Osteocyte (in vitro differentiated cells): ENCODE measurements at places on chromosomes 7 and 10. TPM values are rescaled to one million over a fixed set of nuclear protein-coding genes. Genes with fewer than 3 reads are reported as not detected.

Gene LRRC61
- total RNA-seq = not detected in 2 replicates

- no peak overlapping the region for H3K4me3 ChIP-seq
- no peak overlapping the region for H3K27ac ChIP-seq
- no peak for DNase-seq
Observed at GRCh38 chr7:21884496-21884895, 61.2 kb downstream of the CDCA7L start.

- peaks cover 25% of the 10 kb centered on the region for H3K36me3 ChIP-seq
- H3K4me1 ChIP-seq = peaks cover 55% of the 10 kb centered on the region
- no peak for DNase-seq
- no peaks in the 10 kb centered on the region for H3K27me3 ChIP-seq
- H3K4me3 ChIP-seq = peak overlapping the region; percentile 36
Observed at GRCh38 chr10:29636178-29636577, 1.4 kb upstream of the SVIL start.

- no peak for DNase-seq
- no peak overlapping the region for H3K4me3 ChIP-seq
- no peaks in the 10 kb centered on the region for H3K4me1 ChIP-seq
- no peaks in the 10 kb centered on the region for H3K27me3 ChIP-seq
Observed at GRCh38 chr7:98640375-98640774, 23.3 kb downstream of the NPTX2 start.

Gene PLOD3
- total RNA-seq = 110 and 130 TPM in 2 replicates

- H3K4me1 ChIP-seq = peaks cover 8% of the 10 kb centered on the region
- H3K27ac ChIP-seq = no peak overlapping the region
- no peak overlapping the region for H3K4me3 ChIP-seq
- DNase-seq = no peak
Observed at GRCh38 chr7:5448378-5449037, 24.9 kb upstream of the TNRC18 start.

Gene POLR2J2
- total RNA-seq = 6.5 and 6.7 TPM in 2 replicates

GRCh38 chr7:12508554-12508953 is 62.0 kb upstream of the SCIN start:
- no peak overlapping the region for H3K27ac ChIP-seq
- H3K4me1 ChIP-seq = no peaks in the 10 kb centered on the region
- H3K27me3 ChIP-seq = peaks cover 14% of the 10 kb centered on the region
- H3K4me3 ChIP-seq = no peak overlapping the region
- DNase-seq = no peak

GRCh38 chr10:62583876-62584615 is 209.9 kb downstream of the ZNF365 start:
- H3K27ac ChIP-seq = peak overlapping the region; percentile 93
- peak overlapping the region; percentile 24 for H3K4me3 ChIP-seq
- no peaks in the 10 kb centered on the region for H3K27me3 ChIP-seq
- peaks cover 2% of the 10 kb centered on the region for H3K36me3 ChIP-seq
- H3K4me1 ChIP-seq = peaks cover 47% of the 10 kb centered on the region
- no peak for DNase-seq

Gene FGF8
- total RNA-seq = not detected in 2 replicates

DNA sequence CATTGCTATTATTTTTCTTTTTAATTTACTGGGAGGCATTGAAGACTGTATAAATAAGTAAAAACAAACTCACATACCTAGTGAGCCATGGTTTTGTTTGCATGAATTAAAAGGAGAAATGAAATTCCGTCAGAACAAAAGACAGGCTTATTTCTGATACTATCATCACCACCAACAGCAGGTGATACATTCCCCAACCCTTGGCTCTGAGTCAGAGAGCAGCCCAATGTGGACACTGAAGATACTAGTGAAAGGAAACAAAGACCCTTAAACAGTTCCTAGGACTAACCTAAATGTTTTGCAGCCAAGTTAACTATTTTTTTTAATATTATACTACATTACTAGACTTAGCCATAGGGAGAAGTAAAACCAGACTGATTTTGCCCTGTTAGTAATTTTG is 31.6 kb downstream of the CHRM2 start:
- peaks cover 3% of the 10 kb centered on the region for H3K4me1 ChIP-seq
- H3K27me3 ChIP-seq = no peaks in the 10 kb centered on the region
- no peak for DNase-seq

DNA sequence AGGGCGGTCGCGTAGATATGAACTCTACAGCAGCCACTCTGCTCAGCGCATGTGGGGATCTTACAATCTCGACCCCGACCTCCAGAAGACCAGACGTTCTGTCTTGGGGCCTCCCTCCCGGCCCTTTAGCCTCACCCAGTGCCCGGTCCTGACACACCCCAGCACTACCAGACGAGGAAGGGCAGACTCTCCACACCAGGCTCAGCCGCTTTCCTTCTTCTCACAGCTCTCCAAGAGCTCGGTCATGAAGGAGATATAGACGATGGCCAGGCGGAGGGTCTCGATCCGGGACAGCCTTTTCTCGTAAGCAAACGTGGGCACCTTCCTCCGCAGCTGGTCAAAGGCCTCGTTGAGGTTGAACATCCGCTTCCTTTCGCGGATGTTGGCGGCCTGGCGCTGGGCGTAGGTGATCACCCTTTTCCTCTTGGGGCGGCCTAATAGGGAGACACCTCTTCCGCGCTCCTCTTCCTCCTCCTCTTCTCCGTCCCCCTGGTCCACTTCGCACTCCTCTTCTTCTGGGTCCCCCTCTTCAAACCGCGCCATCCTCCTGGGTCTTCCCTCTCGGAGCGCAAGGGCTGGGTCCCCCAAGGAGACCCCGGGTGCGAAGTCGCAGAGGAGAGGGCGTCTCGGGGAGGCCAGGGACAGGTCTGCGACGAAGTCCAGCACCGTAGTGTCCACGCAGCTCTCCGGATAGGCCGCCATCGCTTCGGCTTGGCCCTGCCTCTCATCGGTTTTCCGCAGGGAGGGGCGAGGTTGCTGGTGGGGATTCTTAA is at the start of gene FERD3L:
Gene FERD3L (minus strand): TSS at position 761 of the 773 bp plus-strand sequence. CDS start 59 bp downstream, at position 702.
- H3K27ac ChIP-seq = no peak within 1 kb of the TSS
- peaks cover 57% of the 10 kb centered on the region for H3K27me3 ChIP-seq
- peaks cover 12% of the 10 kb centered on the region for H3K36me3 ChIP-seq
- peaks cover 20% of the 10 kb centered on the region for H3K4me1 ChIP-seq

Gene BMPR1A
- total RNA-seq = 75.5 and 79.6 TPM in 2 replicates

GRCh38 chr7:128155100-128155740 is 85.9 kb upstream of the LEP start:
- DNase-seq = no peak
- H3K27me3 ChIP-seq = peaks cover 74% of the 10 kb centered on the region
- H3K4me1 ChIP-seq = no peaks in the 10 kb centered on the region
- H3K27ac ChIP-seq = no peak overlapping the region
